NCI-H187 treated with DMSO at 0.1 percent for 48 hours (cell line): ENCODE measurements at places on chromosomes 6 and 20.

- no peak for DNase-seq
Measured at GRCh38 chr6:139981066-139981624, 606.7 kb upstream of the CITED2 start.

DNA sequence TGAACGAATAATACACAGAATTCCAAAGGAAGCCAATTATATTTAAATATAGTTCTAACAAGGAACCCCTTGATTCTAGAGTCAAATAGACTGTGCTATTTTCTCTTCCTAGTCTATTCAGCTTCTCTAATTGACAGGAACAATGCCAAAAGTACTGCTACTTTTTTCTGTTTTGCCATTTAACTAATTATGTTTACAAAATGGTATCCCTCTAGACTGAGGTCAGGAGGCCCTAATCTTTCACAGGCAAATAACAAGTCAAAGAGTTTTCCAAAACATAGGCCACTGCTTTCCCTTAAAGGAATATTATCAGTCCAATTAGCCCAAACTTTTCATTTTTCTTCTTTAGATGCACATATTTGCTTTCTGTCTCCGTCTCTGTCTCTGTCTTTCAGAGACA is 539.3 kb downstream of the RFPL4B start:
- no peak for DNase-seq

DNA sequence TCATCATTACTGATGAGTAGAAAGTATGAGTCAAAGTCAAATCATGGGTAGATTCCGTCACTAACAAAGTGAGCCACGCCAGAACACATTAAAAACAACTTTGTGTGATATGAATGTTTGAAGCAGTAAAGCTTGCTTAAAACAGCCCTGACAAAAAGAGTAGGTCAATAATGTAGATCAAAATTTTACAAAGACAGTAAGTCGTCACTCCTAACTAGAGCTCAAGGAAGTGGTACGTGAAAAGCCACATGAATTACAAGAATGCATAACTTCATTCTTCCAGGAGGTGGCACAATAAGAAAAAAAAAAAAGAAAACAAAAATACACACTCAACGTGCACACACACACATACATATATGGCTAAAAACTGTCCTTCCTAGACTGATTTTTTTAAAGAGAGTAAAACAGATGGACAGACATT is 69.9 kb downstream of the HACE1 start:
- no peak for DNase-seq

GRCh38 chr6:25670208-25670607 is 18.2 kb downstream of the SCGN start:
- no peak for DNase-seq

DNA sequence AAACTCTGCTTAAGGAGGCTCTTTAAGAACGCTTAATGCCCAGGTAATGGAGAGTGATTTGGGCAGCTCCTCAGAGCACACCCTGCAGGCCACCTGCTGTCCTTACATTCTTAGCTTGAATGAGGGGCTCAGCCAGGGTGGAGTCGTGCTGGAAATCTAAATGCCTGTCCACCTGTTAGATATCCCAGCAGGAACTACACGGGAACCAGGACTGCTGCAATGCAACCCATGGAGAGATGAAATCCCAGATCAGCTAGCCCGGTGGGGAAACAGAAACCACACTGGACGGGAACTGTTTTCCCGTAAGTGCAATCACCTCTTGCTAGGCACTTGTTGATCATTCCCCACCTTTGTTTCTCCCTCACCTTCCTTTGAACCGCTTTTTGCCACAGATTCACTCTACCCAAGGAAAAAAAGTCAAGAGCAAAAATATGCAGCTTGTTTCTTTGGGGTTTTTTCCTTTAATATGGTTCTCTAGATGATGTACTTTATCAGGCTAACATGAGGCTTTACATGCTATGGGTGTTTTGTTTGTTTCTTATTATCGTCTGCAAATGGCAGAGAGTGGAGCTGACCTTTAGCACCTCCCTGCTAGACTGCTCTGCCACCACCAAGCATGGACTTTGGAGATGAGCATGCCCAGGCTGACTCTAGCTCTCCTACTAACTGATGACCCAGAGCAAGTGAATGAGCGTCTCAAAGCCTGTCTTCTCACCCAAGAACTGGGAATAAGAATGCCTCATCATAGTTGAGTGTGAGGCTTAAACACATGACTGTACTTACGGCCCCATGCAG is 125.9 kb upstream of the TNFAIP3 start:
- no peak for DNase-seq

GRCh38 chr20:1926237-1926636 is 31.0 kb downstream of the SIRPA start:
- DNase-seq: no peak

- DNase-seq: no peak
Measured at GRCh38 chr6:15259766-15260098, 13.9 kb downstream of the JARID2 start.

DNA sequence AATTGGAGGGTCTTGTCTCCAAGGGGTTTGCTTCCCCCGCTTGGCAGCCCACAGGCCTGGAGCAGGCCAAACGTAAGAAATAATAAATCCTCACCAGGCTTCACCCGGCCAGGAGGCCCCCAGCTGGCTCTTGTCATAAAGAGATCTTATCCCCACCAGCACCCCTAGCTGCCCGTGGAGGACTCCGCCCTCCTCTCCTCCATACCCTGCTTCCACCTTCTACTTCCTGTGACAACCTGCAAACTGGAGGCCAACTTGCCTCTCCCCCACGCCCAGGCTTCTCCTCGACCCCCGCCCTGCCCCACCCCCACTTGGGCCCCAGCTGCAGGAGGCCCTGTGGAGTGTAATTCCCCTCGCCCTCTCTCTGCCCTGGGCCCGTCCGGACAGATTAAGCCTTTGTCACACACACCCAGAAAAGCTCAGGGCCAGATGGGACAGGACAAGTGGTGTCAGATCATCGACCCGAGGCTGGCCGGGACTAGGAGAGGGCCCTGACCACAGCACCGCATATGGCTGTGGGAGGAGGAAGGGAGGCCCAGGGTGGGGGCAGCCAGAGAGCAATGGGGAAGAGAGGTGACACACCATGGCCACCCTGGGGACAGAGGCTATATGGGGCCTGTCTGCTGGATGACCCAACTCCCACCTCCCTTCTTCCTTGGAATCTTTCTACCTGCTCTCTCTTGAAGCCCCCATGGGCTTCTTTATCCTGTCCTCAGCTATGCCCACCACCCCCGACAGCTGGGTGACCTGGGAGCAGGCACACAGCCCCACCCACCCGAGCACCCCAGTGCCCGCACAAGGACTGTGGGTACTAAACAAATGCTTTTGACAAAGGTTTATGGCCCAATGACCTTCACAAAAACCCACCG is 3.9 kb downstream of the NOL4L start:
- no peak for DNase-seq

DNA sequence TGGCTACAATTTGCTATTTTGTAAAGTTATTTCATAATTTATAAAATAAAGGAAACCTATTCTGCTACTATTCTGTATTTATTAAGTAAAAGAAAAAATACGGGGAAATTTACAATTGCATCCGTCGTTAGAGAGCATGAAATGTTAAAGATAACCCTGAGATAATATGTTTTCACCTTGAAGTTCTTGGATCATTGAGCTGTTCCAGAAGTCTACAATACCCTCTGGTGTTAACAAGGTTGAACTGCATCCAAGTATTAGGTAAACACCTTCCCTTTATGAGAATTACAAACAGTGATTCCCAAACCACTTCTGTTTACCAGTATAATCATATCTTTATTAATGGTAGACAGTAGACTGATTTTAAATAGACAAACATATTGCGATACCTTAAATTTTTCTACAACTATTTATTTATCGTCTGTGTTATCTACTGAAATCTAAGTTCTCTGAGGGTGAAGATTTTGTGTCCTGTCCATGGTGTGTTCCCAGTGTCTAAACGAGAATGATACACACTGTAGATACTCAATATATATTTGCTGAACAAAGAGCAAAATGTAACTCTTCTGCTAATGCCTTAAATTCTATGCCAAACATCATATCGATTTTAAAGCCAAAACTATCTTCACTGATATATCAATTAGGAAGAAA is 28.2 kb downstream of the TBC1D32 start:
- DNase-seq: no peak

GRCh38 chr6:157060440-157060952 is 262.8 kb downstream of the TMEM242 start:
- no peak for DNase-seq

GRCh38 chr6:130622142-130622541 is 205.1 kb upstream of the SMLR1 start:
- DNase-seq: no peak

- DNase-seq: no peak
Measured at GRCh38 chr6:145836170-145836569, 21.6 kb upstream of the FBXO30 start.

GRCh38 chr20:34337982-34338726 is 24.9 kb upstream of the ITCH start:
- no peak for DNase-seq

DNA sequence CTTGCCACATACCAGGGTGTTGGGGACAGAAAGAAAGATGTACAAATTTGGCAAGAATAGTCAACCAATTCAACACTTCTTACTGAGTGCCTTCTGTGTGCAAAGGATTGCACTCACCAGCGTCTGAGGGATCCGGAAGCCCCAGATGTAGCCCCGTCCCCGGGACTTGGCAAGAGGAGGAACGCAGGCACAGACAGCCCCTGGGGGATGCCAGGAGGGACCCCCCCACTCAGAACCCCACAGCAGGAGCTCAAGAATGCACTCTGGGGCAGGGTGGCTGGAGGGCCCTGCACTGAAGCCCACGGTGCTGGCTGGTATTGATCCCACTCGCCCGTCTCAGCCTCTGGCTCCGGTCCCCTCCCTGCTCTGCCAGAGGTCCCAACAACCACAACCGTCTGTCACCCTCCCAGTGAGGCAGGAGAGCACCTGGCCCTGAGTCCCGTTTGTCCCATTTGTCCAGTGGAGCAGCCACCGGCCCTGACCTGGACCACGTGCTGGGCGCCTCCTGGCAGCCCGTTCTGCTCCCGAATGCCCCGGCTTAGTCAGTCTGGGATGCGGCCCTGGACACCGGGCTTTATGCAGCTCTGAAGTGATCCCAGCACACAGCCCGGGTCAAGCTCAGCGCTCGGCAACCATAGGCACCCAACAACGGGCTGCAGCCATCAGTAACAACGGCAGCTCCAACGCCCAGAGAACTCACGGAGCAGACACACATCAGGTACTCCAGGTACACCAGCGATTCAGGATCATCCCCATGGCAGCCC is 128.7 kb downstream of the DLL1 start:
- no peak for DNase-seq

GRCh38 chr6:51396583-51396982 is 577.9 kb downstream of the TFAP2B start:
- DNase-seq: no peak

- no peak for DNase-seq
Measured at GRCh38 chr6:87763901-87764300, 61.9 kb upstream of the AKIRIN2 start.

DNA sequence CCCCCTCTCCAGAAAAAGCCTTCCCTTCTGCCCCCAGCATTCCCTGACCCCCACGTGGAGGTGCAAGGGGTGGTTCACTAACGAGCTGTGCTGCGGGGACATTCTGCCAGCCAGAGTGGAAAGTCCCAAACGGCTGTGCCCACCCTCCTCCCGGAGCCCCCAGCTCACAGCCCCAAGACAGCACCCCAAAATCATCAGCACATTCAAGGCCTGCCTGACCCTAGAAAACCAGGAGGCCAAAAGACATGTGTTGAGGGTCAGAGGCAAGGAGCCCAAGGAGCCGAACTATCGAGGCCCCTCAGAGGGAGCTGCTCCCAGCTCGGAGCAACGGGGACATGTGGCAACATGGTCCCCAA is 197.9 kb downstream of the PREX1 start:
- DNase-seq: no peak

DNA sequence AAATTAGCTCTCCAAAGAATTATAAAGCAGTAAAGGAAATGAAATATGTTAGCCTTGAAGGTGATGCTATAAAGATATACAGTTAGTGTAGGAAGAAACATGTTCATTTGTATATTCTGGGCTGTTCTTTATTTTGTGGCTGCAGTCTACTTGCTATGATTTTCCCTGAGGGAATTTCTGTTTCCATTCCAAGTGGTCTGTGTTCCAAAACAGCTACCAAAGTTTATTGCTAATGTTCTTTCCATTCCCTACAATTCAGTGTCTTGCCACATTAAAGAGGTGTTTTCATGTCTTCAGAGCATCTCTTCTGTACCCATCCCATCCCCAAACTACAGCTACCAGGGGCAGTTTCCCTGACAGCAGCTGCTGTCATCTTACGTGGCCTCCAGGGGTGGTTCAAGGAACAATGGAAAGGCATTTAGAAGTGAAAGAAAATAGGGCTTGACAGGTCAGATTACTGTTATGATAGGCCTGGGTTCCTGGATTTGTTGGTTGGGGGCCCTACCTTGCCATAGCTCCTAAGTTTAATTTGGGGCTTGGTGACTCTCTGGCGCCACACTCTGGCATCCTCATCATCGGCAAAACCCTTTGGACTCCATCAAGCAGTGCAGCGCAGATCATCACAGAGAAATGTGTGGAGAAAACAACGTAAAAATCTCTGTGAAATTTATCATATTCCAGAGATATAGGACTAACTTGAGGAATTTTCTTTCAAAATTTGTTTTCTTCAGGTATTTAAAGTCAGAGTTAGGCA is 33.8 kb upstream of the AIG1 start:
- DNase-seq: no peak

GRCh38 chr20:23151008-23151703 is 65.0 kb upstream of the CD93 start:
- DNase-seq: no peak

GRCh38 chr20:13799974-13800373 is 15.1 kb downstream of the NDUFAF5 start:
- no peak for DNase-seq

DNA sequence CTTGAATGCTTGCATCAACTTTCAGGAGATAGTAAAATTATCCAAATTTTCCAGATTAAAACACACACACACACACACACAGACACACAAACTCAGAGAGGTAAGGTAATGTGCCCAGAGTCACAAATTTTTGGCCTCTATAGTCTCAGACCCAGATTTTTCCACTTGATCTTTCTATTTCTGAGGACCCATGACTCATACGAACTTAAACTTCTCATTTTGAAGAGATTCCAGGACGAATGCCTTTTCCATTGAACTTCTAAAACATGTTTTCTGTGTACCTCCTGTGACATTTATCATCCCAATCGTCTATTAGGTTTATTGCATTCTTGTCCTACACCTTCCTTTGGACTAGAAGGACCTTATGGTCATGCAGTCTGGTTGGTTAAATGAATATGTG is 172.9 kb upstream of the COL21A1 start:
- DNase-seq: no peak

DNA sequence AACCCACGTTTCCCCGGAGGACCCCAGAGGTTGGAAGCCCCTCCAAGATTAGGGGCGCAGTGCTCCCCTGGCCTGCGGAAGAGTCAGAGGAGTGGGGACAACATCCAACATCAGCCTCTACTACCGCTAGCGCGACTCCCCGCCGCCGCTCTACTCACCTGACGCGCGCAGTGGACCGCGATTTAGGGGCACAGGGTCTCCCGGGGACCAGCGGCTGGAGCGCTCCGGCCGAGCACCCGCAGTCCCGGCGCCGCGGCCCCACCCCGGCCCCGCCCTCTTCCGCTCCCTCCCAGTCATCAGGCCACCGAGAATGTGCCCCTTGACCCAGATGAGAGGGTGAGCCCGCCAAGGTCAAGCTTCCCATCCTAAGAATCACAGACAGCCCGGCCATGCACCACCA is at the start of gene ZFP57:
Gene ZFP57 (minus strand): TSS at position 249 of the 400 bp plus-strand sequence. CDS start 4,149 bp downstream, outside the sequence.
- no peak for DNase-seq
